ENCODE measurements at places on chromosomes 13 and 19.
A peak's percentile ranks its signal among the peaks of the same experiment; 100 is the strongest.

- DNase-seq: no peak
Observed at GRCh38 chr19:30344446-30345425, 27.4 kb upstream of the ZNF536 start.

- no peak for DNase-seq
Observed at GRCh38 chr13:110580800-110581199, 19.3 kb upstream of the RAB20 start.

DNA sequence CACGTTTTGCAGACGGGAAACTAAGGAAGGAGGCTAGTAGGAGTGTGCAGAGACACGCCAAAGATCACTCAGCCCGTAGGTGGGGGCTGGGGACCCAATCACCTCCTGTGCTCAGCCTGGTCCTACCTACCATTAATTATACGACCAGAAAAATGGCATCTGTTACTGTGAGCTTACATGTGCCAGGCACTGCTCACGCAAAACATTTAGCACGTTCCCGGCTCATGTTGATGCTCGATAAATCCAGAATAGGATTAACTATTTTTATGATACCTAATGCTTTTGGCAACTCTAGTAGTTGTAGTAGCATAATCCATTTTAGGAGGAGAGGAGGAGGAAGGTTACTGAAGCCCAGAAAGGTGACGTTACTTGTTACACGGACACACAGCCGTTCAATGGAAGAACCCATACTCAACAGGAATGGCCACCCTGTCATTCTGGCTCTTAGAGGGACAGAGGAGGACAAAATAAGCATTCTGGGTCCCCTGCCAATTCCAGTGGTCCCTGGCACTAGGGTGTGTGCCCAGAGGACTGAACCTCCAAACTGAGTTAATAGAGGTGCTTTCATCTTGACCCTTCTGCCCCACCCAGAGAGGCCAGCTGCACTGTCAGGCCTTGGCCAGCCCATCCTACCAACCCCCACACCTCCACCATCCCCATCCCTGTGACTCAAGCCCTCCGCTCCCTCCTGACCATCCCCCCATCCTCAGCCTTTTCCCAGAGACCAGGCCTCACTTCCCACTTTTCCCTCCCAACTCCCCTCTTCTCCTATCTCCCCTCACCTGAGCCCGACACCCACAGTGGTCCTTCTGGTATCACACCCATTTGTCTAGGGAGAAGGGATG lies 5.0 kb upstream of the EML2 start:
- DNase-seq: no peak

DNA sequence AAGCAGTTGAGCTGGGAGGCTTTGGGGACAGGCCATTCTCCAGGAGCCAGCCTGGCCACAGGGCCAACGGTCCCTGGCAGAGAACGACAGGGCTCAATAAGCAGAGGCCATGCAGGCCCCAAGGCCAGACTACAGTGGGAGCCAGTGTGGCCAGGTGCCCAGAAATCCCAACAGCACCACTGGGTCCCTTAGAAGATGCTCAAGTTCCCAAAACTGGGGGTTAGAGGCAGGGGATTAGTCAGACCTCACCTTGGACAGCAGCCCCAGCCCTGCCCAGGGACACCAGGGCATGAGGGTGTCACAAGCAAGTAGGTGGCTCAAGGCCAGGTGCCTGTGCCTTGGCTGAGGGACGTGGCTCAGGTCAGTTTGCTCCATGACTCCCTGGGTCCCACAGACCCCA lies 12.8 kb downstream of the SCGB2B2 start:
- peak; percentile 64 for DNase-seq

DNA sequence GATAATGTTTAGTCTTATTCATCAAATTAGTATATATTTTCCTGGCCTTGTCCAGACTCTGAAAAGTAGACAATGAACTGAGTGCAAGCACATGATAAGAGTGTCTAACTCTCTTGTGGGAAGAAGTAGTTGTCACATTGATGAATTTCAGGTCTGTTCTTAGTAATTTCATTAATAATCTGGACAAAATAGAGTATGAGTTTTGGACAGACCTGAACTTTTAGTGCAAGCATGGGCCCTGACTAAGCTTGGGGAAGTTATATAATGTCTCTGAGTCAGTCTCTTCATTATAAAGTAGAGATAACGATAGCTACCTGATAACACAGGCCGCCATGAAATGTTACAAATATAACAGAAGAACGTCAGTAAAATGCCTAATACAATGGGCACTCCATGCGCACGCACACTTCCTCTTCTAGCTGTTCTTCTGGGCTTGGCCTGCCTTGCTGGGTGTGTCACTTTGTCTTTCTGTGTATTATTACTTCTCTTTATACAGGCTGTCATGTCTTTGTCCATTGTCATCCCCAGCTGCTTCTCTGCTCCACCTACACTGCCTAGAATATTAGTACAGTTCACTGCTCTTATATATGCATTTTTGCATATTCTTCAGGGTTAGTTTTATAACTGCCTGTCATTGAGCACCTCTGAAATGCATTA lies 129.1 kb upstream of the HTR2A start:
- DNase-seq: peak; percentile 38

- no peak for DNase-seq
Observed at GRCh38 chr19:13031917-13032623, 36.8 kb downstream of the NFIX start.

- no peak for DNase-seq
Observed at GRCh38 chr13:32984857-32985626, 31.2 kb upstream of the KL start.

GRCh38 chr13:40208517-40208916 lies 457.9 kb downstream of the FOXO1 start:
- DNase-seq: no peak

GRCh38 chr13:28179974-28180373 lies 41.6 kb downstream of the PAN3 start:
- no peak for DNase-seq

DNA sequence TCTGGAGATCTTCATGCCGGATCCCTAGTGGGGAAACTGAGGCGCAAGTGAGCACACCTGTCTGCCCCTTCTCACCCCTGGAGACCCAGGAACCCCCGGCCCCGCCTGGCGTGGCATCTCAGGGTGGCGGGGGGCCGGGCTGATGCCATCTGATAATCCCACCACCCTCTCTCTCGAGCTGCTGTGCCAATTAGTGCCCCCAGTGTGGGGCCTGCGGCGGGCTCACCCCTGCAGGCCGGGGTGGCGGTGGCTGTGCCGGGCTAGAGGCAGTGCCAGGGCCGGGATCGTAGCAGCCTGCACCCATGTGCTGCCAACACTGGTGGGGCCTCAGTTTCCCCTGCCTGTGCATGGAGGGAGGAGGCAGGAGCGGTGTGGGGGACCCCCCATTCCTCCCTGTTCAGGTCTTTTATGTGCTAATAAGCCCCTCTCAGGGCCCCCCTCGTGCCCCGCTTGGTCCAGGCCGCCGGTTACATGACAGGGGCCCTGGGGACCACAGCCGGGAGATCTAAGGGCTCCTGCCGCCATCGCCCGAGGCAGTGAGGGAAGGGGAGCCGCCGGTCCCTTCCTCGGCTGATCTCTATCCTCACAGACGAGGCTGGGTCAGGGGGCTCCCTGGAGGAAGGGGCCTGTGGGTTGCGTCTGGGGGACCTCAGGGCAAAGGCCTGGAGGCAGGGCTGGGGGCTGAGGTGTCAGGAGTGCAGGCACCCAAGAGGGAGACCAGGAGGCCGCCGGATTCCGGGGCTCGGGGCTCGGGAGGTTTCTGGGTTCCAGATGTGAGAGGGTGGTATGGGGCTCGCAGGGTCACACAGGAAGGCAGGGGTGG lies 8.3 kb downstream of the EFNA2 start:
- DNase-seq: no peak

Measured in Right ventricle myocardium superior (tissue), 1 donor.